ENCODE measurements at places on chromosomes 12 and 14. TPM values are rescaled to one million over a fixed set of nuclear protein-coding genes. Genes with fewer than 3 reads are reported as not detected.

DNA sequence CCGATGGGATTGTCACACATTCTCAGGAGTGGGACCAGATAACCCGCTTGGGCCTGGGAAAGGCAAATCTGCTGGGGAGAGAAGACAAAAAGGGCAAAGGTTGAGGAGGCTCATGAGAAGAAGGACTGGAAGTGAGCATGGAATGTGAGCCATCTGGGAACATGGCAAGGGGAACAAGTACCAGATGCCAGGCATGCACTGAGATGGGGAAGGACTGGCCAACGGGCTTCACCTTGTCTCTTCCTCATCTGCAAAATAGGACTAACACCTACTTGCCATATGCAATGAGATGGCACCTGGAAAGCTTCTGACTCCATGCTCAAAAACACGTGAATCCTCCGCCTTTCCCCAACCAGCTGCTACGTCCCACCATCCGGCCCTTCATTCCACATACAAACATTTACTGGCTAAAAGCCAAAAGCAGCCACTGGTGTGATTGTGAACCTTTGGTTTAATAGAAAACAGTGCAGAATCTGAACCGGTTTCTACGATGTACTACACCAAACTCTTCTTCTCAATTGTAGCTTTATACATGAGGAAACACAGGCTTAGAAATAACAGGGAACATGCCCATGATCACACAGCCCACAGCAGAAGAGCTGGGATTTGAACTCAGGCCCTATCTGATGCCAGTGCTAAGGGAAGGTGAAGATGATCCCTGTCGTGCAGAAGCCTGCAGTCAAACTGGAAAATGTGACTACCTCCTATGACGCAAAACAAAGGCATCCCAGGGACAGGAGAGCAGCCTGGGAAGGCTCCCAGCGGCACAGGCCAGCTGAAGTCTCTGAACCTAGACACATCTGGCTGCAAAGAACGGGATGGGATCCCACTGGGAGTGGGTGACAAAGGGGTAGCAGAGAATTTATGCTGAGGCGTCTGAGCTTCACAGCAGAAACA lies 112.1 kb downstream of the TTC7B start:
- no peak for DNase-seq
- no peaks in the 10 kb centered on the region for H3K4me1 ChIP-seq
- H3K27ac ChIP-seq = no peak overlapping the region
- no peak overlapping the region for H3K4me3 ChIP-seq
- H3K27me3 ChIP-seq = no peaks in the 10 kb centered on the region

DNA sequence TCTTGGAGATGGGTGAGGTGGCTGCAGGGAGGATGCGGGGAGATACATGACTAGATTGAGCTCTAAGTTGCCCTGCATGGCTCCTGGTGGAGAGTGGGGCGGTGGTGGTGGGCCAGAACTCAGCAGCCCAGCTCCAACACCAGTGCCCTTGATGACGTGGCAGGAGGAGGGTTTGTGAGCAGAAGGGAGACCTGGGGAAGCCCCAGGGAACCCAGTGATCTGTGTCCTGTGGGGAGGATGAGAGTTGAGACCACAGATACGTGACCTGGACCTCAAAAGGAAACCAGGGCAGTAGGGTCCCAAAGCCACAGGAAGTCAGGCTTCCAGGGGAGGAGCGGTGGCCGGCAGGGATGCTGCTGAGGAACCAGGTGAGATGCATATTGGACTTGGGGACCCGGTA lies 989.1 kb upstream of the TMEM132C start:
- H3K27me3 ChIP-seq = no peaks in the 10 kb centered on the region
- H3K4me1 ChIP-seq = no peaks in the 10 kb centered on the region
- no peak for DNase-seq
- H3K27ac ChIP-seq = no peak overlapping the region
- H3K36me3 ChIP-seq = no peaks in the 10 kb centered on the region
- no peak overlapping the region for H3K4me3 ChIP-seq

MEG3 gene
- not detected for total RNA-seq

- peaks cover 57% of the 10 kb centered on the region for H3K4me1 ChIP-seq
- no peak overlapping the region for H3K4me3 ChIP-seq
- peak; percentile 55 for DNase-seq
- H3K36me3 ChIP-seq = peaks cover 4% of the 10 kb centered on the region
These were observed 87.4 kb upstream of the PKP2 start for GRCh38 chr12:32983968-32984367.

- no peaks in the 10 kb centered on the region for H3K36me3 ChIP-seq
- no peaks in the 10 kb centered on the region for H3K4me1 ChIP-seq
- DNase-seq = peak; percentile 2
- H3K27me3 ChIP-seq = no peaks in the 10 kb centered on the region
- H3K4me3 ChIP-seq = no peak overlapping the region
These were observed 26.2 kb downstream of the MNAT1 start for GRCh38 chr14:60760644-60761364.

DNA sequence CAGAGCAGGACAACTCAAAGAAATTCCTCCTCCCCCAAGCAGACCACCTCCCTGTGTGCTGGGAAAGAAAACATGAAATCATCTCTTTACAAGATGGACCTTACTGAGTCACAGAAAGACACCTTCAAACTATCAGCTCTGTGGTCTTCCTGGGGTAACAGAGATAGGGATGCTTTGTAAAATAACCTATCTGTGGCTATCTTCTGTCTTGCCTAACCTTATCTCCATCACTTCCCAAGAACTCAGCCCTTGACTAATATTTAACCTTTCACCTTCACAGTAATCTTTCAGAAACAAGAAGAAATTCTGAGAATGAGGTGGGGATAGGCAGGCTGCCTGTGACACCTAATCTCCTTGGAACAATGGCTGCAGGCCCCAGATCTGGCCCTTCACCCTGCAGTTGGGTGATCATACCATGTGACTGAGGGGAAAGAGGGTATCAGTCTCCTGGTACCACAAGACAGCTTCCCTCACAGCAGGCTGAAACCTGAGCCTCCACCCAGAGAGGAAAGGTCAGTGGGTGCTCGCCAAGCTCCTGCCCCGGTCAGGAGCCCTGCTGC lies 27.4 kb upstream of the CEBPE start:
- H3K4me3 ChIP-seq = no peak overlapping the region
- peak overlapping the region; percentile 54 for H3K27ac ChIP-seq
- DNase-seq = peak; percentile 74
- no peaks in the 10 kb centered on the region for H3K27me3 ChIP-seq
- peaks cover 29% of the 10 kb centered on the region for H3K4me1 ChIP-seq

GMPR2 gene
- total RNA-seq = 76.9 TPM

CLEC2A gene
- total RNA-seq = not detected

- no peak for DNase-seq
- H3K4me1 ChIP-seq = peaks cover 47% of the 10 kb centered on the region
- H3K27ac ChIP-seq = peak overlapping the region; percentile 1
- no peaks in the 10 kb centered on the region for H3K36me3 ChIP-seq
- no peak overlapping the region for H3K4me3 ChIP-seq
These were observed 52.7 kb downstream of the NFKBIA start for GRCh38 chr14:35351897-35352273.

GRCh38 chr14:93073358-93073707 lies 42.4 kb downstream of the ITPK1 start:
- peaks cover 21% of the 10 kb centered on the region for H3K4me1 ChIP-seq
- H3K4me3 ChIP-seq = no peak overlapping the region
- H3K36me3 ChIP-seq = no peaks in the 10 kb centered on the region

GRCh38 chr12:103799857-103800771 lies 40.9 kb downstream of the NT5DC3 start:
- H3K4me1 ChIP-seq = peaks cover 15% of the 10 kb centered on the region
- no peak overlapping the region for H3K4me3 ChIP-seq
- H3K27me3 ChIP-seq = no peaks in the 10 kb centered on the region
- H3K36me3 ChIP-seq = no peaks in the 10 kb centered on the region

GRCh38 chr14:56390859-56391258 lies 188.7 kb upstream of the TMEM260 start:
- H3K4me1 ChIP-seq = no peaks in the 10 kb centered on the region
- no peak overlapping the region for H3K4me3 ChIP-seq
- DNase-seq = peak; percentile 6
- H3K27ac ChIP-seq = no peak overlapping the region
- H3K27me3 ChIP-seq = no peaks in the 10 kb centered on the region

- no peaks in the 10 kb centered on the region for H3K27me3 ChIP-seq
- H3K27ac ChIP-seq = no peak overlapping the region
- H3K36me3 ChIP-seq = no peaks in the 10 kb centered on the region
- DNase-seq = no peak
- no peak overlapping the region for H3K4me3 ChIP-seq
These were observed 28.3 kb upstream of the FZD10 start for GRCh38 chr12:130133851-130134562.

DNA sequence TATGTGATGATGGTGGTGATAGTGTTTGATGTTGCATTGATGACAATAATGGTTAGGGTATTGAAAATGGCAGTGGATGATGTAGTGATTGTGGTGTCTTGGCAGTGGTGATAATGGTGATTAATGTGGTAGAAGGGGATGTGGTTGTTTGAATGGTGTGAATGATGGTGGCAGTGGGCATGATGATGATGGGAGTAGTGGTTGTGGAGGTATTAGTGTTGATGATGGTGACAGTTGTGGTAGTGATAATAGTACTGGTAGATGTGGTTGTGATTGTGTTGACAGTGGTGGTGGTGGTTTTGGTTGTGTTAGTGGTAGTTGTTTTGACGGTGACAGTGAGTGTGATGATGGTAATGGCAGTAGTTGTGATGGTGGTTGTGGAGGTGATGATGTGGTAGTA lies 1049.0 kb downstream of the VRK1 start:
- no peaks in the 10 kb centered on the region for H3K36me3 ChIP-seq
- H3K27ac ChIP-seq = no peak overlapping the region
- DNase-seq = no peak
- no peaks in the 10 kb centered on the region for H3K27me3 ChIP-seq

HOXC10 gene
- total RNA-seq = 4.5 TPM

GRCh38 chr14:106207316-106207715 lies 680.9 kb downstream of the TMEM121 start:
- peaks cover 63% of the 10 kb centered on the region for H3K4me1 ChIP-seq
- DNase-seq = peak; percentile 77
- no peak overlapping the region for H3K4me3 ChIP-seq
- no peaks in the 10 kb centered on the region for H3K36me3 ChIP-seq

TCHP gene
- 19.5 TPM for total RNA-seq

DNA sequence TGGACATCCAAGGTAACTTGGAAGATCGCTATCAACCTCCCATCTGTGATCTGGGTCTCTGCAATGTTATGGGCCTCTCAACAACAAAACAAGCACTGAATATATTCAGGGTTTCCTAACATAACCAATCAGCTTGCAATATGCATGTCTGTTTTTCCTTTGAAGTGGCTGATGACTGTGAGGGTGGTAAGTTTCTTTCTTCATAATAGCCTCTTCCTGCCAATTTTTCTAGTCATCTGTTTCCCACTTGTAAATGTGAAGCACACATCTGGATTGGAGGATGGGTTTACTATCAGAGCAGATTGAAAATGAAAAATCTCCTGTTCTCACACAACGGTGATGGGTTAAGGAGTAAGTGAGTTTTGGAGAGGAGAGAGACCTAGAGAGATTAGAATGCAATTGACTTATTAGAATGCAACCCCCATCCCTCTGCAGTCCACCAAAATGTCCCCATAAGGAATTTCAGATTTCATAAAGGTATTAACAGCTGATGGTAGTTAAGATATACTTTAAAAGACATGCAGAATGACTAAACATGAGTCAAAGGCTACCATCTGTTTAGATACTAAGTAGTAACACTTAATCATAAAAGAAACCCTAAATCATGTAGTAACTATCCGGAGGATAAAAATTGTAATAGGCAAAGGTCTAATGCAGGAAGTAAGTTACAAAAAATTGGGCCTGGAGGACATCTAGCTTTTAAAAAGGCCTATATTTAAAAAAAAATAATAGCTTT lies 58.4 kb upstream of the SAV1 start:
- DNase-seq = no peak
- H3K36me3 ChIP-seq = no peaks in the 10 kb centered on the region
- no peaks in the 10 kb centered on the region for H3K4me1 ChIP-seq
- H3K27ac ChIP-seq = no peak overlapping the region

- no peak overlapping the region for H3K27ac ChIP-seq
- H3K4me1 ChIP-seq = no peaks in the 10 kb centered on the region
- no peaks in the 10 kb centered on the region for H3K36me3 ChIP-seq
These were observed 23.0 kb downstream of the TRIM9 start for GRCh38 chr14:51071857-51072256.

- no peaks in the 10 kb centered on the region for H3K4me1 ChIP-seq
- no peaks in the 10 kb centered on the region for H3K27me3 ChIP-seq
- H3K27ac ChIP-seq = no peak overlapping the region
- H3K36me3 ChIP-seq = no peaks in the 10 kb centered on the region
- no peak for DNase-seq
These were observed 26.5 kb upstream of the CRADD start for GRCh38 chr12:93650626-93651025.

DNA sequence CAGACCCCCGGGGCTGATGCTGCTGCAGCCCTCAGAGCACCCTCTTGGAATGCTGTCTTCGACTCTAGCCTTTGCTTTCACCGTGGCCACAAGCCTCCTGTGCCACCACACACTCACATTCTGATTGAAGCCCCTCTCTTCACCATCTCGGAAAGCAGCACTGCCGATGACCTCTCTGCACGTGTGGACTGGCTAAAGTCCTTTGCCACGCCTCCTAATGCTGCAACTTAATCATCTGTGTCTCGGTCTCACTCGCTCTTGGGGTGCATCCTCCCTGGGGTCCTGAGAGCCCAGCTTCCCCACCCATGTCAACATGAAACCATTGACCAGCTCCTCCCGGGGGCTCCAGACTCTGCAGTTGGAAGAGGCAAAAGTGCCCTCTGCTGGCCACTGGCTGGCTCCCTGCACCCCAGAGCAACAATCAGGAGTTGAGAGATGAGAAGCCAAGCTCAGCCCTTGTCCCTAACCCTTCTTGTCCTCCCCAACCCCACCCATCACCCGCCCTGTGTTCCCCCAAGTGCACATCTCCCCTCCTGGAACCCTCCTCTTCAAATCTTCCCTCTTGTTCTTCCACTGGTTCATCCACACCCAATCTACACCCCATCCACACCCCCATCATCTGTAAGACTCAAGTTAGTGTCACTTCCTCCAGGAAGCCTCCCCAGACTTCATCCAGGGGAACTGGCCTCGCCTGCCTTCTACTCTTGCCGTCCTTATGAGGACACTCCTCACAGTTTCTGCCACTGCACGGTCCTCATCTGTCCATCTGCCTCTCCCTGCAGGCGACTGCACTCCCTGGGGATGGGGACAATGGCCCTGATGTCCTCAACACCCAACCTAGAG lies 23.6 kb upstream of the FAM181A start:
- H3K4me1 ChIP-seq = peaks cover 17% of the 10 kb centered on the region
- H3K36me3 ChIP-seq = no peaks in the 10 kb centered on the region
- H3K4me3 ChIP-seq = no peak overlapping the region
- peak overlapping the region; percentile 25 for H3K27ac ChIP-seq

WASHC4 gene
- 43.5 TPM for total RNA-seq

SPATA7 gene
- 8.7 TPM for total RNA-seq

IQSEC3 gene
- total RNA-seq = 0.19 TPM

DNA sequence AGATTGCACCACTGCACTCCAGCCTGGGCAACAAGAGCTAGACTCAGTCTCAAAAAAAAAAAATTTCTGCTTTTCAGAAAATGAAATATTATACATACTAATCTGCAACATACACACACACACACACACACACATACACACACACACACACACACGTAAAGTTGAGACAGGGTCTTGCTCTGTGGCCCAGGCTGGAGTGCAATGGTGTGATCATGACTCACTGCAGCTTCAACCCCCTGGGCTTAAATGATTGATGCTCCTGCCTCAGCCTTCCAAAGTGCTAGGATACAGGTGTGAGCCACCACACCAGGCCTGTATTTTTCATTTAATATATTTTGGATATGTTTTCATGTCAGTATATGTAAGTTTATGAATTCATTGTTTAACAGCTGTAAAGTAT lies 18.8 kb upstream of the WDR20 start:
- no peaks in the 10 kb centered on the region for H3K36me3 ChIP-seq
- H3K27ac ChIP-seq = no peak overlapping the region
- H3K4me1 ChIP-seq = peaks cover 4% of the 10 kb centered on the region

CLMN gene
- 5.2 TPM for total RNA-seq

LUM gene
- total RNA-seq = 4.5 TPM

PLBD1 gene
- total RNA-seq = 21.1 TPM

AMN gene
- 70.7 TPM for total RNA-seq

Data from Caco-2 (cell line).